ENCODE measurements at places on chromosomes 2 and 18.

GRCh38 chr18:29156531-29156930 is 979.6 kb upstream of the CDH2 start:
- no peak for DNase-seq

- no peak for DNase-seq
Observed at GRCh38 chr18:5167831-5168230, 29.2 kb downstream of the AKAIN1 start.

DNA sequence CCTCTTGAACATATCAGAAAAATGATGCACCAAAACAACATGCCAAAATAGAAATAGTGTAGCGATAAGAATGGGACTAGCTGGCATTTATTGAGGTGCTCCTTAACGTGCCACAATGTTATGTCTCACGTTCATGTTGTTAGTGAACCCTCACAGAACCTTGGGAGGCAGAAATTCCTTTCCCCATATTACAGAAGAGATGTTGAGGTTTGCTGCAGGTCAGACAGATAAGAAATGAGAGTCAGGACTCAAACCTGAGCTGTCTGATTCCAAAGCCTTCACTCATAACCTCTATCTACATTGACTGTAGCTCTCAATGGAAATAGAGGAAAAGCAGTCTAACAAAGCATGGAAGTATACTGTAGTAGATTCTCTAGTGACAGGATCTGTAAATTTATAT is 163.3 kb upstream of the STK17B start:
- no peak for DNase-seq

- DNase-seq: no peak
Observed at GRCh38 chr2:224449212-224450147, 47.6 kb upstream of the FAM124B start.

- no peak for DNase-seq
Observed at GRCh38 chr2:2839782-2840531, 508.9 kb upstream of the MYT1L start.

DNA sequence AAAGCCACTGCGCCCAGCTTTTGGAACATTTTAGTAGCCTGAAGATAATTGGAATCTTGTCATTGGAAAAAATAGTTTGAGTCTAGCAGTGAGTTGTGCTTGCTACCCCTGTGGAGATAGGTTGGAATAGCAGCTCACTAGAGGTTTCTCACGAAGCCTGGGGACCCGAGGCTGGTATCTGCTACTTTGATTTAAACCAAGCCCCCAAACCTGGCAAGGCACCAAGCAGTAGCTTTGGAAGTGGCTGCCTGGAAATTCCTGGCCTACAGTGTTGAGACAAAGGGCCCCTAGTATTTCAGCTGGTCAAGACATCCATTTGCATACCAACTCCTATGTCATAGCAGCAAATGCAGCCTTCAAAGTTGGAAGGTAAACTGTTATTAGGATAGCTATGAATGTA is 42.1 kb downstream of the NOP58 start:
- no peak for DNase-seq

DNA sequence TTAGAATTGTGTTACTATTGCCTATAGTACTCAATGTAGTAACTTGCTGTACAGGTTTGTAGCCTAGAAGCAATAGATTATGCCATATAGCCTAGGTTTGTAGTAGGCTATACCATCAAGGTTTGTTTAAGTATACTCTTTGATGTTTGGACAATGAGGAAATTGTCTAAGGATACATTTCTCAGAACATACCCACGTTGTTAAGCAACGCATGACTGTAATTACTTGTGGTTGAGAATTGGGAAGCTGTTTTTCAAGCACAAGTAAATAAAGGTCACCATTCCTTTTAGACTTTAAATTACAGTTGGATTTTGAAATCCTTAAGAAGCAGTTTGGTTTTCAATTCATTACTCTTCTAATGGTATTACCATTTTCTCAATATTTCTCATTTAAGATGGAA is 89.8 kb upstream of the KCNH7 start:
- no peak for DNase-seq

DNA sequence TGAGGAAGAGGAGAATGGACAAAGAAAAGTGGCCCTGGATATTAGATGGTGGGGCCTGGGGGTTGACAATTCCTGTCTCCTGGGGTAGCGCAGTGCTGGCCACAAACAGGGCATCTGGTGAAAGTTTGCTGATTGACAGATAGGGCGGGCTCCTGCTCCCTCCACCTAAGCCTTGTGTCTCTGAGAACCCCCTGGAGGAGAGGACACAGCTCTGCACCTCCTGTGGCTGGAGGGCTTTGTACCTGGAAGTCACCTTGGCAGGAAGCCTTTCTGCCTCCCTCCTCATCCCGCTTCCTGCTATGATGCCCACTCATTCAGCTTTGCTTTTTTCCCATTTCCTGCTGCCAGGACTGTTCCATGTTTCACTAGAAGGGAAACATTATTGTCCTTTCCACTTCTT is 72.4 kb downstream of the RHOB start:
- no peak for DNase-seq

DNA sequence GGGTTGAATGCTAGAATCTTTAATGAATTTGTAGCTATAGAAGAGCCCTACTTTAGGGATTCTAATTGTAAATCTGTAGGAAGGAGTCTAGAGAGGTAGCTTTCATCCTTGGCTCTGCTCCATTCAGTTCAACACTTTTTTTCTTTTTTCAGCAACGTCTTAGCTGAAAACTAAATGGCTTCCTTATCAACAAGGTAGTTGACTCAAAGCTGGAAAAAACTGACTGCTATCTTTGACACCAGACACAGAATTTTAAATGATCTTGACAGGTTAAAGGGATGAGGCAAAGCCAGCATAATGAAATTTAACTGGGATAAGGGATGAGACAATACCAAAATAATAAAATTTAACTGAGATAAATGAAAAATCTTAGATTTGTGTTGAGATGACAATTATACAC is 54.9 kb downstream of the TMEFF2 start:
- no peak for DNase-seq

DNA sequence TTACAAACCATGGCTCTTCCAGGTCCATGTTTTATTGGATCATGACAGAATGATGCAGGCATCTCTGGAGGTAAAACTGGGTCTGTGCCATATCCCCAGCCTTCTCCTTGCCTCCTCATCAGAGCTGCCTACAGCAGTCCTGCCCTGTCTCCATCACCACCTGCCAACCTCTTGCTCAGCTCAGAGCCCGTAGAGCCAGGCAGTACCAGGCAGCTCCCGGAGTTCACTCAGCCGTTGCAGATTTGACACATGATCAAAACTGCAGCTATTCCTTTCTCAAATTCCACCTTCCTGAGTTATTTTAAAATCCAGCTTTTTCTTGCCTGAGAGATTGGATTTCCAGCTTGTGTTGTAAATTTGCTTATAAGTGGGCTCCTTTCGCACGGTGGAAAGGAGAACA is 218.2 kb upstream of the CELF4 start:
- DNase-seq: no peak

- no peak for DNase-seq
Observed at GRCh38 chr18:48375150-48375800, 33.9 kb downstream of the ZBTB7C start.

- no peak for DNase-seq
Observed at GRCh38 chr2:24469148-24469650, 21.9 kb upstream of the NCOA1 start.

DNA sequence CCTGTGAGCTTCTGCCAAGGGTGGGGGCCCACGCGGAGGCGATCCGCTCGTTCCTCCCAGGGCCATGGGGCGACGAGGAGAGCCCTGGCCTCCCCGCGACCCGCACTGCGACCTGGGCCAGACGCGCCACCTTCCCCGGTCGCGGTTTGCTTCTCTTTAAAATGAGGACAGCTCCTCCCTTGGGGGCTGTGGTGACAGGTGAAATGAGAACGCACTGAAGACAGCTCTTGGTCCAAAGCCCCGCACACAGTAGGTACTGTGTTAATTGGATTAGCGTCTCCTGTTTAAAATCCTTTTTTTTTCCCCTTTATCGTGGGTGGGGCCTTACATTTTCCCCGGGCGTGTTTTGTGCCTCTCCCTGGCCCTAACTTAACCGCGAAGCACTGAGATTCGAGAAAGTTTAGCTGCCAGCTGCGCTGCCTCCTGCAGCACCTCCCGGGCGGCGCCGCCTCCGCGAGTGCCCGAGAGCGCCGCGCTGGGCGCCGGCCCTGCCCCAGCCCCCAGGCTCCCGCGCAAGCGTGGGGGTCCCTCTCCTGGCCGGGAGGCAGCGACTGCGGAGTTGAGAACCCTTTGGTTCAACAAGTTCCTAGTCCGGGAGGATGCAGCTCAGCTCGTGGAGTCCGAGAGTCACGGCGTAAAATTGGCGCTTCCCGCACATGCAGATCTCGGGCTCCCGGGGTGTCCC is 1.1 kb downstream of the HPCAL1 start:
- no peak for DNase-seq

- DNase-seq: no peak
Observed at GRCh38 chr2:56100791-56101312, 82.9 kb upstream of the CCDC85A start.

DNA sequence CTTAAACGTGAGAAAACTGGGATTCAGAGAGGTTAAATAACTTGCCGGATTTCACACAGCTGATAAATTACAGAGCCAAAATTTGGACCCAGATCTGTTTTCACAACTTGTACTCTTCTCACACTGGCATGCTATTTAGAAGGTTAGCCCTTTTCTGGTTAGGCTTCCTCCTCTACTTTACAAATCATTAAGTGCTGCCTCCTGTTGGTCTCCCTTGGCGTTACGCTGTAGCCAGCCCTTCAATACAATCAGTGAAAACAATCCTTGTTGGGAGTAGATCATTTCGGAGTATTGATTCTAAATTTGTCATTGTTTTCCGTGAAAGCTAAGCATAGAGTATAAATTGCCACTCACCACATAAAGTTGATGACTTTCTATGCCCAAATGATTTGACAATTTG is 153.5 kb downstream of the ARHGAP15 start:
- DNase-seq: no peak

GRCh38 chr2:11321847-11322246 is 22.6 kb downstream of the ROCK2 start:
- no peak for DNase-seq

DNA sequence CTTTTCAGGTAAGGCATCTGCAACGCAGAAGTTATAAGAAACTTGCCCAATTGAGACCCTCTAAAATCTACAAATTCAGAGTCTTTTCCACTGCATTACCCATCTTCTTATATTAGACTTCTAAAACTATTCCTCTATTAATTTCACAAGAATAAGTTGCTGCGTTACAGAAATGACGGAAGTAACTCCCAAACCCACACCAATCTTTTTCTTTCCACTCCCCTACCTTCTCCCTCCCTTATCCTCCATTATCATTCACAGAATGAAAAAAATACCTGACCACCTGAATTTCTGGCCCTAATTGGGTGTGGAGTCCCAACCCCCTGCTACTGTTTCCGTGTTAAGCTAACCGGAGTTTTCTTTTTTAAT is 689 bp downstream of the RPRD1A start:
- no peak for DNase-seq

DNA sequence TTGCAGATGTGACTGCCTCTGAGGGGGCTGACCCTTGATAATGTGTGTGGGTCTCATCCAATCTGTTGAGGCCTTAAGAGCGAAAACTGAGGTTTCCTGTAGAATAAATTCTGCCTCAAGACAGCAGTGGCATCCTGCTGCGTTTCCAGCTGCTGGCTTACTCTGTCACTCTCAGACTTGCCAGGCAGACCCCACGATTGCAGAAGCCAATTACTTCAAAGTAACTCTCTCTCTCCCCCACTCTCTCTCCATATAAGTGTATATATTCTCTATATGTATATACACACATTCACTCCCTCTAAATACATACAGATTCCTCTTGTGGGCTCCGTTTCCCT is 152.5 kb upstream of the ALKAL2 start:
- DNase-seq: no peak

- DNase-seq: no peak
Observed at GRCh38 chr2:118832071-118832790, 15.2 kb downstream of the EN1 start.

DNA sequence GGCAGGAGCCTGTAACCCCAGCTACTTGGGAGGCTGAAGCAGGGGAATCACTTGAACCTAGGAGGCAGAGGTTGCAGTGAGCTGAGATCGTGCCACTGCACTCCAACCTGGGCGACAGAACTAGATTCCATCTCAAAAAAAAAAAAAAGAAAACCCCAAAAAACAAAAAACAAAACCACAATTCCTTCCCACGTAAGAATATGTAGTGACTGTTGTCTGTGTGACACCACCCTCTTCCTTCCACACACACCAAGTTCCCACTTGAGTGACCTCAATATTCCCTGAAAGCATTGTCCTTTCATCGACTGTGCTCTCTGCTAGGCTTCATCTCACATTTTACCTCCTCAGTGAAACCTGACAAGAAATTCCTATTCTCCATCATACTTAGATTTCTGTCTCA is 8.8 kb upstream of the THADA start:
- DNase-seq: no peak

DNA sequence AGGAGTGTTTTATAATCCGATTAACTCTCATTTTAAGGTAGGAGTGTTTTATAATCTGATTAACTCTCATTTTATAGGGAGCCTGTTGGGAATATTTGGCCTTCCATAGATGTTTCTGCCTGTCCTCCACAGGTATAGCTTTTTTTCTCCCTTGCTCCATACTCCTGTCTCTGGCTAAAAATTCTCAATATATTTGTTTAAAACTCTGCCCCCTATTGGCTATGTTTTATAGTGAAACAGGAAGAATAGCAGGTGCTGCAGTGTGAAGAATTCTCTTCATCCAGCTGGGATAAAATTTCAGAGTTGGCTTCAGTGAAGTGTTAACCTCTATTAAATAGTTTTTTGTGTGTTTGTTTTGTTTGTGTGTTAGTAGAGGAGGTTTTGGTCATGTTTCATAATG is 1046.0 kb upstream of the TMEFF2 start:
- no peak for DNase-seq

DNA sequence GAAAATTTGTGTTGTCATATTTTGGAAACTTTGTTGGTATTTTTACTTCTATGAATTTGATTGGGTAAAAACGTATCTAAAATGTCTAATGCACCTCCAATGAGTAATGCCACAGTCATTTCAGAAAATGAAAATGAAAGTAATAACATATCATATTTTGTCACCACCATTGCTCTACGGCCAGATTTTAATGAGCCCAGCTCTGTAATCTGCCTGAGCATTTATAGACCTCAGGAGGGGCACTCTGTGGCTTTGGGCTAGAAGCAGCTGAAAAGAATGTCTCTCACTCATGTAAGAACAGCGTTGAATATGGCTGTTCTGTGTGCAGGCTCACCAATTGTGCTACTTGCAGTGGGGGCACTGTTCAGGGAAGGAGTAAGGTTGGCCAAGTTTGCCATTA is 32.7 kb upstream of the ABCA12 start:
- DNase-seq: no peak

DNA sequence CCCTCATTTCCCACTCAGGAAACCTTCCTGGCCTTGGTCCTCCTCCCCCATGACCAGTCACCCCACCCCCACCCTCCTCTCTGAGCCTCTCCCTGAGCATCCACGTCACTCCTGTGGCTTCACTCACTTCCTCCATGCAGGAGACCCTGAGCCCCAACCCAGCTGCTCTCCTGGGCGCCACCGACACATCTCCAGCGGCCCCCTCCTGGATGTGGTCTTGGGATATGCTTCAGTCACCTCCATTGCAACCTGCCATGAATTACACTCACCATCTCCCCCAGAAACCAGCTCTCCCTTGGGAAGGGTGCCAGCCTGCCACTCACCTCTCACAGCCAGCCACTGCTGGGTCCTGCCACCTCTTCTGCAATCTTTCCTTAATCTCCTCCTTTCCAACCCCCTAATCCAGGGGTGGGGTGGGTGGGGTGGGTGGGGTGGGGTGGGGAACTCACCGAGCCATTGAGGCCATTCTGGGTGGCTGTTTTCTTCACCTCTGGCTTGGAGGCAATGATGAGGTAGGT is 44.8 kb downstream of the CENPO start:
- DNase-seq: no peak
